ENCODE measurements at places on chromosomes 5 and 9.

- DNase-seq: no peak
Observed at GRCh38 chr5:125202871-125203438, 456.5 kb upstream of the ZNF608 start.

DNA sequence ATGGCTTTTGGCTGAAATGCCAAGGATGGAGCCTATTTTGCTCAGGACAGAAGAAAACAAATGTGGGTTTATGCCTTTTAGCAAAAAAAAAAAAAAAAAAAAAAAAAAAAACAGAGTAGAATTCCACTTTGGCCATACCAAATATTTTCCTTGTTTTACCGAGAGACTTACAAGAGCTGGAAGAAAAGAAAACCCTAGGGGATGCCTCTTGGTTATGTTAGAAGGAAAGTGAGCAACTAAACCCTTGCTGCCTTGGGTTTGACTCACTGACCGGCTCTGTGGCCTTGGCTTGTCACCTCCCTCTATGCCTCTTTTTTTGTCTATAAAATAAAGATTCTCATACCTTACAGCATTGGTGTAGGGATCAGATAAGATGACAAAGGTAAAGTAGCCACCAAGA lies 69.6 kb upstream of the ABCA1 start:
- DNase-seq: no peak

DNA sequence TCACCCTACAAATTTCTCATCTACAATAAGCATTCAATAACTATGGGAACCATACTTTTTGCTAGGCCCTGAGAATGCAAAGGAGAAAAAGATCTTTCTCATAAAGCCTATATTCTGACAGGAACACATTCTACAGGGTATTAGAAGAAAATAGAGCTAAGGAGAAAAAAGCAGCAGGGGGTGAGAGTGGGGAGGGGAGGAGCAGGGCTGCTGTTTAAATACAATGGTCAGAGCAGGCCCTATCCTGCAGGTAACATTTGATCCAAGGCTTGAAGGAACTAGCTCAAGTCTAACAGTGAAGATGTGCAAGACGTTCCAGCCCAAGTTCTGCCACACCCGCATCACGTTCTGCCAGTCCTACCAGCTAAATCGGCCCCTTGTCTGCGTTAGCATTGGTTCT lies 89.7 kb downstream of the ELAVL2 start:
- no peak for DNase-seq

GRCh38 chr9:89476546-89476945 lies 21.4 kb downstream of the SEMA4D start:
- DNase-seq: no peak

GRCh38 chr9:127629468-127630081 lies 17.5 kb downstream of the STXBP1 start:
- DNase-seq: no peak

DNA sequence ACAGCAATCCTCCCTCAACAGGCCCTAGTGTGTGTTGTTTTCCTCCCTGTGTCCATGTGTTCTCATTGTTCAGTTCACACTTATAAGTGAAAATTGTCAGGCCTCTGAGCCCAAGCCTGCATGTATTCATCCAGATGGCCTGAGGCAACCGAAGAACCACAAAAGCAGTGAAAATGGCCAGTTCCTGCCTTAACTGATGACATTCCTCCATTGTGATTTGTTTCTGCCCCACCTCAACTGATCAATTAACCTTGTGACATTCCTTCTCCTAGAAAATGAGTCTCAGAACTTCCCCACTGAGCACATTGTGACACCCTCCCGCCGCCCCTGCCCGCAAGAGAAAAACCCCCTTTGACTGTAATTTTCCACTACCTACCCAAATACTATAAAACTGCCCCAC lies 17.4 kb upstream of the TRPC7 start:
- no peak for DNase-seq

- no peak for DNase-seq
Observed at GRCh38 chr9:89311346-89312221, 589 bp downstream of the CKS2 start.

GRCh38 chr9:91734371-91734981 lies 215.6 kb downstream of the ROR2 start:
- no peak for DNase-seq

GRCh38 chr9:112541685-112542084 lies 55.1 kb downstream of the KIAA1958 start:
- DNase-seq: no peak

DNA sequence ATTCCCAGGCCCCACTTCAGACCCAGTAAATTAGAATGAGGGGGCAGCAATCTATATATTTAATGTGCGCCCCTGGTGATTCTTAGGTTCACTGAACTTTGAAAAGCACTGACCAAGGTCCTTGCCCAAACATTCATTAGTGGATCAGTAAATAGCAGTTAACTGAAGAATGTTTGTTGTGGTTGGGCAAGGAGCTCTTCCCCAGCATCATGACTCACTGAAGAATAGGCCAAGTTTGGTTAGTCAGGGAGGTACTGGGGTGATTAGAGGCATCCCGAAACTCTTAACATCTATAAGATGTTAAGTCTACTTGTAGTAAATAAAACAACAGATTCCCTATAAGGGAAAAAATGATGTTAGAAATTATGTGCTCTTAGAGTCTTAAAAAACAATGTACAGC lies 833 bp upstream of the MROH2B start:
- DNase-seq: no peak
